Stimulated activated CD4-positive, alpha-beta T cell treated with anti-CD3 and anti-CD28 coated beads, Interleukin-15, amount 100 ng/mL, for 1 hour (primary cell): ENCODE measurements at places on chromosomes 2 and 18.

GRCh38 chr2:126359494-126359893 is 296.5 kb upstream of the GYPC start:
- no peak for DNase-seq

DNA sequence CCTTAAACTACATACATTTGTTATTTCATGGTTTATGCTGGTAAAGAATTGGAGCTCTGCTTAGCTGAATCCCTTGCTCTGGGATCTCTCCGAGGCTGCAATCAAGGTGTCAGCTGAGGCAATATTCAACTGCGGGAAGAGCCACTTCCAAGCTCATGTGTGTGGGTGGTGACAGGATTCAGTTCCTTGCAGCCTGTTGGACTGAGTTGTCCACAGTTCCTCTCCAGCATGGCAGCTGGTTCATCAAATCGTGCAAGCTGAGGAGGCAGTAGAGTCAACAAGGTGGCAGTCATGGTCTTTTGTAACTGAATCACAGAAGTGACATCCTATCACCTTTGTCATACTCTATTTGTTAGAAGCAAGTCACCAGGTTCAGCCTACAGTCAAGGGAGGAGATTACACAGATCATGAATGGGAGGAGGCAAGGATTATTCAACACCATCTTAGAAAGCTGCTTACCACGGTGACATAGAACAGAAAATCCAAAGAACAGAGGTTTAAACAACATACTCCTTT is 56.9 kb downstream of the CTIF start:
- DNase-seq = no peak

DNA sequence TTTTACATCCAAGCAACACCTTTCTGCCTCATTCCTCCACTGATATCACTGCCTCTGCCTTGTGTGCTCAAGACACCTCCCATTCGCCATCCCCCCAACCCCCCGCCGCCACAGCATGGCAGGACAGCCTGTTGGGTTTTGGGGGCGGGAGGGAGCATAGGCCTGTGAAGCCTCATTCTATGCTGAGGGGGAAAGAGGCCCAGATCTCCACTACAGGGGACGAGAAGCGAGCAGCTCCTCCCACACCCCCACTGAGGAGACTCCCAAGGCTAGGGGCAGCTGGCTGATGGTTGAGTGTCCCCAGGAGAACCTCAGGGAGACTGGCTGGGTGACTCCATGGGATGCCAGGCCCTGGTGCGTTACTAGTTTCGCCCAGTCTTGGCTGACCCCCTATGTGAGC is 214.3 kb upstream of the SIX2 start:
- no peak for DNase-seq

- no peak for DNase-seq
Observed at GRCh38 chr2:105643405-105644173, 101.1 kb upstream of the NCK2 start.

- no peak for DNase-seq
Observed at GRCh38 chr2:174066871-174067270, 101.7 kb upstream of the SP3 start.

DNA sequence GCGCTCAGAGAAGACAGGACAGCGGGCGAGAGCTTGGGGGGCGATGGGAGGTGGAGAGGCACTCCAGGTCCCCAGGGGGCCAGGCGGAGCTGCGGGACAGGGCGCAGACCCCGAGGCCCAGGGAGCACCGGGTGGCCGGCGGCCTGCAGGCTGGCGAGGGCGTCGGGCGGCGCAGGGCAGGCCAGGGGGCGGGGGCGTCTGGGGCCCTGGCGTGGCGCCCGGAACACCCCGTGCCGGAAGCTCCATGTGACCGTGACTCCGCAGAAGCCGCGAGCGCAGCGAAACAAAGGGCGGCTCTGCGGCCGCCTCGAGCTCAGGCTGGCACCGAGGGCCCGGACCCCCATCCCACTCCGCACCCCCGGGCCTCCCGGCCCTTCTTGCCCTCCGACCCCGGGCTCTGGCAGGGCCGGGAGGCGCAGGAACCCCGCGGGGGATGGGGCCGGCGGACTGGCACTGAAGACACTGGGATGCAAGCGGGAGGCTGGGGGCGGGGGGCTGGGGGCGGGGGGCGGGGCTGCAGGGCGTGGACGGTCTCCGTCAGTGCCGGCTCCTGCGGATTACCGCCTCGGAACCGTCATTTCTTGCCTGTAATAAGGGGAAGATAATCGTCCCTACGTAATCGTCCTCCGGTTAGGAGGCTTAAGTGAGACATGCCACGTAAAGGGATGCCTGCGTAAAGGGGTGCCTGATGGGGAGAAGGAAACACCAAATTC is 19.1 kb downstream of the SH2D6 start:
- DNase-seq = peak; percentile 62

GRCh38 chr2:205617905-205618304 is 64.4 kb upstream of the NRP2 start:
- no peak for DNase-seq

DNA sequence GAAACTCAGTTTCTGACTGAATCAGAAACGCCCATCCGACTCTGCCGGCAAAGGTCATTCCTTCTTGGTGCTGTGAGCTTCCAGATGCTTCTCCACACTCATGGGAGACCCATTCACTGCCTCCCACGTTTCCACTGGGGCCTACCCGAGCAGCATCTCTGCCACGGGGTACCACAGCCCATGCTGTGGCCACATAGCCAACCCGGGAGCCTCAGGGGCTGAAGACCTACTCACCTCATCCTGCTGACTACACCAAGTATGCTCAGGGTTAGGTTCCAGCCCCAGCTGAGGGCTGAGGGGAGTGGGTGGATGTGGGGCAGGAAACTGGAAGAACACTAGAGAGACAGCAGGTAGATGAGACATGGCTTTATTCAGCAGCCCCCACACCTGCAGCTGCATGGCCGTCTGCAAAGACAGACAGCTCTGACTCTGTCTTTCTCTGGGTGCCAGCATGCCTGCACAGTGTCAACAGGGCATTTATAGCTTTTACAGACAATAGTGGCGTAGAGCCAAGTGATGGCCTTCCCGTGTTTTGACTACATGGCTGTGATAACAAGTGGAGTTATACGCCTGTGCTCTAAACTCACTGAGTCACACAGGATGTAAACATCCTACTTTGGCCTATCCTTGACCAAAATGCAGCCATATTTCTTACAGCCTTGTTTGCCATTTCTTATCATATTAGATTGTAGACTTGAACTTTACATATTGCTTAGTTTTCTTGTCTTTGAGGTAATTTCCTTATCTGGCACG is 16.5 kb upstream of the KLHL23 start:
- no peak for DNase-seq

GRCh38 chr2:149259136-149259535 is 71.3 kb upstream of the LYPD6 start:
- DNase-seq = no peak

- no peak for DNase-seq
Observed at GRCh38 chr2:11933854-11934253, 187.4 kb downstream of the LPIN1 start.

GRCh38 chr2:98769784-98770183 is 38.9 kb upstream of the MGAT4A start:
- DNase-seq = no peak

GRCh38 chr2:220433131-220433530 is 805.7 kb downstream of the SLC4A3 start:
- no peak for DNase-seq
